ENCODE measurements at places on chromosomes 7 and 10.

- no peak overlapping the region for H3K27ac ChIP-seq
- H3K36me3 ChIP-seq = peaks cover 4% of the 10 kb centered on the region
- H3K4me3 ChIP-seq = no peak overlapping the region
- H3K4me1 ChIP-seq = peaks cover 3% of the 10 kb centered on the region
- H3K27me3 ChIP-seq = peaks cover 6% of the 10 kb centered on the region
These were observed 45.2 kb downstream of the LRRC20 start for GRCh38 chr10:70337201-70337651.

DNA sequence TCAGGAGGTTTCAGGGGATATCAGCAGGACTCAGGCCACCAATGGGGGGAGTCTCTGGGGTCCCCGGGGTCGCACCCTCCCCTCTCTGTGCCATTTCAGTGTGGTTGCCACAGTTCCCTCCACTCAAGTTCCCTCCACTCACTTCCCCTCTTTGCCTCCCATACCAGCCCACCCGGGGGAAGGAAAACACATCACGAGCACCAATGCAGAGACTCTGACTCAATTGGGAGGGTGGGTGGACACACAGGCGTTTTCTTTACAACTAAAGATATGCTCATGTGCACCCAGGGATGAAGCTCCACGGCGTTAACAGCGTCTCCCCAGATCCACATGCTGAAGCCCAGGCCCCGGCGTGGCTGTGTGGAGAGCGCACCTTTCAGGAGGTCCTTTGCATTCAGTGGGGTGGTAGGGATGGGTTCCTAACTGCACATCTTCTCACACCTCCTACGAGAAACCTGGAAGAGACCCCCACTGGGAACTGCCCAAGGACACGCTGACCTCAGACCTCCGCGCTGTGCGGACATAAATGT is 254.1 kb downstream of the ZMYND11 start:
- no peak for DNase-seq
- no peaks in the 10 kb centered on the region for H3K36me3 ChIP-seq
- no peak overlapping the region for H3K27ac ChIP-seq
- H3K4me3 ChIP-seq = no peak overlapping the region

DNA sequence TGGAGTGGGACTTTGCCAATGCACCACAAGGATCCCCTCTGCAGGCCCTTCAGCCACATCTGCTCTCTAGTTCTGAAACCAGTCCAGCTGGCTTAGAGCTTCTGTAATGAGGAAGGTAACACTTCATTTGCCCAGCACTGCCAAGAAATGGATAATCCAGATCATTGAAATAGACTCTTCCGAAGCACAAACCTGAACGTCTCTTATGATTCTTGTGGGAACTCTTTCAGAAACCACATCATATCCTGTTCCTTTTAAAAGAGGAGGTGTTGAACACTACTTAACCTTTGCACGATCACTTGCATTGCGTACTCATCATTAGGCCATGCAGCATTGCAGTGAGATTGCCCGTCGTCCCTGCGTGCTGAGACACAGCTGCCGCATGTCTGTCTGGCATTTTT is 25.8 kb upstream of the PLPP4 start:
- H3K27ac ChIP-seq = no peak overlapping the region
- no peak for DNase-seq
- H3K36me3 ChIP-seq = no peaks in the 10 kb centered on the region
- peaks cover 31% of the 10 kb centered on the region for H3K27me3 ChIP-seq

DNA sequence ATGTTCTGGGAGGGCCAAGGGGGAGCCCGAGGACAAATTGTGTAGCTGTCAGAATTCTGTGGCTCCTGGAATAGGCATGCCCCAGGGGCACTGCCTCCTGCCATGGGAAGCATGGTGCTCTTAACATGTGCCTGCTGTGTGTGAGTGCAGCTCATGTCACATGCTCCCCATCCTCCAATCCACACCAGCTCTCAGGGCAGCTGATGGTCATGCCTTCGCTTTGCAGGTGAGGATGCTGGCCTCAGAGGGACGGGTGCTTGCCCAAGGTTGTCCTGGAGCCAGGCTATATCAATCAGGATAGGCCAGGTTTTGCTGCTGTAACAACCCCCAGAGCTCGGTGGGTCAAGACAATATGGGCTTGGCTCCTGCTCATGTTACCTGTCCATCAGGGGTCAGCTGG is 303.4 kb downstream of the RPS24 start:
- peaks cover 2% of the 10 kb centered on the region for H3K27me3 ChIP-seq
- no peak overlapping the region for H3K4me3 ChIP-seq
- DNase-seq = no peak
- no peak overlapping the region for H3K27ac ChIP-seq
- no peaks in the 10 kb centered on the region for H3K36me3 ChIP-seq

DNA sequence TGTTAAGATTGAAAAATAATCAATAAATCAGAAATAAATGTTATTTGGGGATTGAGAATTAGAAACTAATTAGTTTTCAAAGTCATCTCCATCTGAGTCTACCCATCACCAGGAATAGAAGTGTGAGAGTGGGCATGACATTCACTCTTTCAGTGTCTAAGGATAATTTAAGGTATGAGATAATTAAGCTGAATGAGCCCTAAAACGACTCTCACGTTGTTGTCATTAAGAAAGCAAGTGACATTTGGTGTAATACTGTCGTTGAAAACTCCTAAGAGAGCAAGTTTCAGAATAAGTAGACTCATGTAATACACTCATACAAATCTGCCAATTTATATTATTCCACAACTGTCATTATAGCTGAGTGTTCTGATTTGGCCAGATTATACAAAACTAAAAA is 7.1 kb downstream of the AGMO start:
- no peak overlapping the region for H3K27ac ChIP-seq
- no peaks in the 10 kb centered on the region for H3K4me1 ChIP-seq
- DNase-seq = no peak
- H3K36me3 ChIP-seq = no peaks in the 10 kb centered on the region
- H3K4me3 ChIP-seq = no peak overlapping the region
- H3K27me3 ChIP-seq = no peaks in the 10 kb centered on the region

- no peaks in the 10 kb centered on the region for H3K27me3 ChIP-seq
- no peaks in the 10 kb centered on the region for H3K36me3 ChIP-seq
- H3K4me3 ChIP-seq = no peak overlapping the region
- DNase-seq = no peak
These were observed 109.3 kb upstream of the RHEB start for GRCh38 chr7:151628846-151629604.

GRCh38 chr7:14271441-14271840 is 282.0 kb upstream of the ETV1 start:
- no peak for DNase-seq
- no peaks in the 10 kb centered on the region for H3K27me3 ChIP-seq
- H3K27ac ChIP-seq = no peak overlapping the region
- no peaks in the 10 kb centered on the region for H3K36me3 ChIP-seq

GRCh38 chr10:106705681-106706100 is 458.8 kb downstream of the SORCS1 start:
- H3K27me3 ChIP-seq = peaks cover 3% of the 10 kb centered on the region
- no peak for DNase-seq
- H3K27ac ChIP-seq = no peak overlapping the region
- no peak overlapping the region for H3K4me3 ChIP-seq
- H3K4me1 ChIP-seq = no peaks in the 10 kb centered on the region
- H3K36me3 ChIP-seq = no peaks in the 10 kb centered on the region

DNA sequence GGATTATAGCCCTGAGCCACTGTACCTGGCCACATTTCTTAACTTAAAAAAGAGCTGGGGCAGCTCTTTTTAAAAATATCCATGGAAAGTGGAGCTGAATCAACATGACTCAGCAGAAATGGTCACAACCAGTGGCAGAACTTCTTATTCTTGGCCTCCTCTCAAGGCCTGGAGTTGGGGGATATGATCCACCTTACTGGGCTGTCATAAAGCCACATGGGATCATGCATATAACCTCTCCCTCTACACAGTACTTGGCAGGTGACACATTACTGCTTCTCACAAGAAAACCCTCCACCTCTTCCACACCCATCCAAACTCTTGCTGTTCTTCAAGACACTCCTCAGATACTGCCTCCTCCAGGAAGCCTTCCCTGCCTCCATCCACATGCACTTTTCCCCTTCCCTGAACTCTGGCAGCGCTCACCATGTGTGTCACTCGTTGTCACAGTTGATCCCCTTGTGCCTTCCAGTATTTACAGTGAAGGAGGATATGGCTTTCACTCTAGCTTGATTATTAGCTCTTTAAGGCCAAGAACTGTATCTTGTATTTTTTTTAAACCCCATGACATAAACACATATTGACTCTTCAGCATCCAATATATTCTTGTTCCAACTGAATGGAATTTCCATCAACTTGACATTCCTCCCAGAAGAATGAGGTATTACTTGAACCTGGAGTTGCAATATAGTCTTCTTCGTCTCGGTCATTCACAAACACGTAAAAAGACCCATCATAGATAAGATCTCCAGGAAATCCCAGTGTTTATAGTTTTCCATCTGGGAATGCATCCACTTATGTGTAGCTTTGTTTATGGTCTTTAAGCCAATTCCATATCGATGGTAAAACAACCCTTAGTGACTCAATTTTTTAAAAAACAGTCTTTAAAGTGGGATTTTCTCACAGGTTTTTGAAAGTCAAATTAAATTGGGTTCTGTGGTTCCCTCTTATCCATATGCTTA is 85.5 kb downstream of the TBXAS1 start:
- H3K4me3 ChIP-seq = no peak overlapping the region
- no peaks in the 10 kb centered on the region for H3K27me3 ChIP-seq
- H3K36me3 ChIP-seq = no peaks in the 10 kb centered on the region
- H3K4me1 ChIP-seq = peaks cover 12% of the 10 kb centered on the region

GRCh38 chr7:82699773-82700186 is 256.2 kb upstream of the CACNA2D1 start:
- H3K4me1 ChIP-seq = no peaks in the 10 kb centered on the region
- no peaks in the 10 kb centered on the region for H3K36me3 ChIP-seq
- DNase-seq = no peak
- no peak overlapping the region for H3K27ac ChIP-seq
- no peak overlapping the region for H3K4me3 ChIP-seq
- no peaks in the 10 kb centered on the region for H3K27me3 ChIP-seq

DNA sequence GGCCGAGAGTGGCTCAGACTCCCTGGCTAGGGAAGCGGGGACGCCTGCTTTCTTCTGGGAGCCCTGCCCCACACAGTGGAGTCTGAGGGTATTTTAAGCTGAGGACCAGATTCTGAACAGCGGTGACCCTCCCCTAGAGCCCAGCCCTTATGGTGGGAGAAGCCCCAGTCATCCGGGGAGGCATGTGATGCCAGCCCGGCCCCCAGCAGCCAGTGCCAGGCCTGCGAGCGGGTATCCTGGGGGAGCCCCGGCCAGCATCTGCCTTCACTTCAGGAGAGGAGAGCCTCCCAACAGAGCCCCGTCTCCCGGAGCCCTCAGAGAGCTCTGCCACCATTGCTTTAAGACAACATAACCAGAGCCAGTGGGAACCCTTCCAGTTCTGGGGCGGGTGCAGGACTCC is 41.5 kb upstream of the DNAJB6 start:
- H3K4me3 ChIP-seq = no peak overlapping the region
- DNase-seq = no peak
- H3K27me3 ChIP-seq = peaks cover 2% of the 10 kb centered on the region
- no peak overlapping the region for H3K27ac ChIP-seq
- no peaks in the 10 kb centered on the region for H3K36me3 ChIP-seq

DNA sequence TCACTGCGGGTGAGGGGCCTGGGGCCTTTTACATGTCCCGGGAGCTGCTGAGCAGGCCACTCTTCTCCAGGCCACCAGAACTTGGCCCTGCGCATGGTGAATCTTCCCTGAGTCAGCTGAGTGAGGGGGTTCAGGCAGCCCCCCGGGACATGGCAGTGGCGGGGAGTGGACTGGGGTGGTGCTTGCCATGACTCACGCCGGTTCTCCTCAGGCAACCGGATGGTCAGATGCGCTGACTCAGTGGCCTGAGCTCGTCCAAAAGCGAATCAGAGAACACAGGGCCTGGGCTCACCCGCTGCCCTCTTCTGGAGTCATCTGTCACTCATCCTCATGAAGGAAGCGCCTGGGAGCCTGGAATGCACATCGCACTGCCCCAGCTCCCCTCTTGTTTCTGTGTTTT is 33.5 kb downstream of the HTRA1 start:
- no peak for DNase-seq
- no peaks in the 10 kb centered on the region for H3K36me3 ChIP-seq
- no peak overlapping the region for H3K27ac ChIP-seq
- H3K27me3 ChIP-seq = no peaks in the 10 kb centered on the region
- H3K4me3 ChIP-seq = no peak overlapping the region

- H3K4me3 ChIP-seq = no peak overlapping the region
- peaks cover 2% of the 10 kb centered on the region for H3K27me3 ChIP-seq
- H3K4me1 ChIP-seq = no peaks in the 10 kb centered on the region
- H3K27ac ChIP-seq = no peak overlapping the region
These were observed 1.4 kb downstream of the ETV1 start for GRCh38 chr7:13988065-13988464.

DNA sequence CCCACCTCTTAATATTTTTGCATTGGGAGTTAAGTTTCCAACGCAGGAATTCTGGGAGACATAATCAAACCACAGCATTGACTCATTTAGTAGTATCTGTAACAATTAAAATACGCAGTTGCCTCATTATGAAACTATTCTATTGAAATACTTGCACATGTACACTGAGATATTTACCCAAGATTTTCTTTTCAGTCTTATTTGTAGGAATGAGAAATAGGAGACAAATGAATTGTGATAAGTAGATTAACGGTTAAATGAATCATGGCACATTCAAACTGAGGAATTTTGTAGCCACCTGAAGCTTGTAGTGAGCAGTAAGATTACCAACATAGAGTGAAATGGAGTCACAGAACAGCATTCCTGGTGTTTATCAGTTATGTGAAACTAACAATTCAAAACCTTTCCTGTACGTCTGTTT is 18.1 kb downstream of the RP9 start:
- no peaks in the 10 kb centered on the region for H3K27me3 ChIP-seq
- H3K4me3 ChIP-seq = no peak overlapping the region
- no peak overlapping the region for H3K27ac ChIP-seq
- H3K4me1 ChIP-seq = peaks cover 2% of the 10 kb centered on the region
- DNase-seq = no peak

DNA sequence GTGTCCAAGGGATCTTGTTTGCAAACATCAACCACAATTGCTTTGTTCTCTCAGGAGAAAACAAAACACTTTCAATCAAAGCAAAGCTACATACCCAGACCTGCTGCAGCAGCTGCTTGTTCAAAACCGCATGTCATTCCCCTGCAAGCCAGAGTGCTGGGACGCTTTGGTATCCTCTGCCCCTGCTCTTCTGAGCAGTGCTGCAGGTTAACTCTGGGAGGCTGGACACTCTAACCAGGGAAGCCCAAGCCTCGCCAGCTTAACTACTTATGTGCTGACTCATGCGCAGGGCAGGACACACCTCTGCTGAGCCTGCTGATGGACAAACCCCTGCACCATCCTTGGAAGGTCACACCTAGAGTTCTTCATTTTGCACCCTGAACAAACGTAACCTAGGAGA is 28.2 kb upstream of the ASAH2 start:
- H3K4me3 ChIP-seq = no peak overlapping the region
- H3K4me1 ChIP-seq = no peaks in the 10 kb centered on the region
- H3K27me3 ChIP-seq = peaks cover 23% of the 10 kb centered on the region

GRCh38 chr7:28070297-28071055 is 110.1 kb downstream of the JAZF1 start:
- H3K4me1 ChIP-seq = no peaks in the 10 kb centered on the region
- no peak overlapping the region for H3K27ac ChIP-seq
- peaks cover 3% of the 10 kb centered on the region for H3K27me3 ChIP-seq
- DNase-seq = no peak

GRCh38 chr7:5586279-5586962 is 162.8 kb upstream of the TNRC18 start:
- DNase-seq = no peak
- no peak overlapping the region for H3K4me3 ChIP-seq
- no peaks in the 10 kb centered on the region for H3K36me3 ChIP-seq
- H3K27me3 ChIP-seq = no peaks in the 10 kb centered on the region
- H3K27ac ChIP-seq = no peak overlapping the region
- H3K4me1 ChIP-seq = no peaks in the 10 kb centered on the region

Data from naive thymus-derived CD8-positive, alpha-beta T cell (primary cell).